ENCODE measurements at places on chromosomes 3 and 15.

GRCh38 chr3:140816372-140817195 is 125.1 kb upstream of the SLC25A36 start:
- no peak overlapping the region for H3K27ac ChIP-seq
- no peak overlapping the region for H3K4me3 ChIP-seq
- peaks cover 6% of the 10 kb centered on the region for H3K4me1 ChIP-seq
- H3K27me3 ChIP-seq: no peaks in the 10 kb centered on the region
- no peaks in the 10 kb centered on the region for H3K36me3 ChIP-seq

GRCh38 chr3:159028706-159029105 is 226.9 kb downstream of the MFSD1 start:
- peaks cover 24% of the 10 kb centered on the region for H3K4me1 ChIP-seq
- H3K27ac ChIP-seq: peak overlapping the region; percentile 27
- no peaks in the 10 kb centered on the region for H3K27me3 ChIP-seq
- H3K4me3 ChIP-seq: no peak overlapping the region
- no peaks in the 10 kb centered on the region for H3K36me3 ChIP-seq

DNA sequence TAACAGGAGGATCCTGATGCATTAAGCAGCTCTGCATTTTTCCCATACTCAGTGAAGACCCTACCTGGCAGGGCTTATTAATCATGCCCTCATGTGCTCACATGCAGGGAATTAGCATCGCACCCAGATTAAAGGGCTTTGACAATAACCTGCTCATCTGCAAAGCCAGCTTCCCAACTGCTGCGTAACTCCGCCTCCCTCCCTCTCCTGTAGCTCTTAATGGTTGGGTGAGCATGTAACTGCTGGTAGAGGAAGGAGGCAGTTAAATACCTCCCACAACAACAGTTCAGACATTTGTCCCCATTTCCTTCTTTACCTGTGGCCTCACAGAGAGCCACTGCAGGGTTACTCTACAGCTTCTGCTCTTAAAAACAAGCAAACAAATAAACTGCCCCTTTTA is 203.6 kb upstream of the WNT5A start:
- no peak for DNase-seq
- peaks cover 41% of the 10 kb centered on the region for H3K4me1 ChIP-seq
- H3K4me3 ChIP-seq: no peak overlapping the region
- H3K27ac ChIP-seq: no peak overlapping the region
- no peaks in the 10 kb centered on the region for H3K27me3 ChIP-seq

DNA sequence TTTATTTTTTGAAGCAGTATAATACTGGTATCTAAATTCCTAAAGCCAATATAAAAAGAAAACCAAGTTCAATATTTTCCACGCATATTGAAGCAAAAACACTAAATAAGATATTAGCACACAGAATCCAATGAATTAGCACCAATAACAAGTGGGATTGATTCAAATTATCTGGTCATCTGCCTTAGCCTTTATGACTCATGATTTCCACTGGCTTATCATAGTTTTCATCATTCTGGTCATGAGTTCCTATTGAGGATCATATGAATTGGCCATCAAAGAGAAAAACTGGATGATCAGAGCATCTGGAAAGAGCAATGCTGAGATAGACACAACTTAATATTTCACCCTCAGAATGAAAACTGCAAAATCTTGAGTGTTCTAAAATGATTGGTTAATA is 809.9 kb downstream of the MCTP2 start:
- H3K27ac ChIP-seq: no peak overlapping the region
- H3K4me1 ChIP-seq: no peaks in the 10 kb centered on the region

- H3K4me1 ChIP-seq: no peaks in the 10 kb centered on the region
- no peak overlapping the region for H3K27ac ChIP-seq
- no peaks in the 10 kb centered on the region for H3K27me3 ChIP-seq
- H3K4me3 ChIP-seq: no peak overlapping the region
Observed at GRCh38 chr15:93129702-93130488, 40.9 kb upstream of the RGMA start.

- no peak overlapping the region for H3K27ac ChIP-seq
- H3K4me3 ChIP-seq: no peak overlapping the region
- no peaks in the 10 kb centered on the region for H3K27me3 ChIP-seq
- peaks cover 16% of the 10 kb centered on the region for H3K4me1 ChIP-seq
- no peaks in the 10 kb centered on the region for H3K36me3 ChIP-seq
Observed at GRCh38 chr3:121914081-121914998, 20.1 kb downstream of the SLC15A2 start.

GRCh38 chr15:33730815-33731214 is 237.5 kb upstream of the CHRM5 start:
- DNase-seq: peak; percentile 32
- H3K27me3 ChIP-seq: no peaks in the 10 kb centered on the region
- no peak overlapping the region for H3K4me3 ChIP-seq
- H3K4me1 ChIP-seq: 0 out of 2 replicates have a peak, but pooled peaks cover 2% of the 10 kb centered on the region

- H3K4me3 ChIP-seq: no peak overlapping the region
- no peaks in the 10 kb centered on the region for H3K4me1 ChIP-seq
- H3K27ac ChIP-seq: no peak overlapping the region
- H3K27me3 ChIP-seq: no peaks in the 10 kb centered on the region
Observed at GRCh38 chr3:58524326-58524888, 12.6 kb downstream of the ACOX2 start.

DNA sequence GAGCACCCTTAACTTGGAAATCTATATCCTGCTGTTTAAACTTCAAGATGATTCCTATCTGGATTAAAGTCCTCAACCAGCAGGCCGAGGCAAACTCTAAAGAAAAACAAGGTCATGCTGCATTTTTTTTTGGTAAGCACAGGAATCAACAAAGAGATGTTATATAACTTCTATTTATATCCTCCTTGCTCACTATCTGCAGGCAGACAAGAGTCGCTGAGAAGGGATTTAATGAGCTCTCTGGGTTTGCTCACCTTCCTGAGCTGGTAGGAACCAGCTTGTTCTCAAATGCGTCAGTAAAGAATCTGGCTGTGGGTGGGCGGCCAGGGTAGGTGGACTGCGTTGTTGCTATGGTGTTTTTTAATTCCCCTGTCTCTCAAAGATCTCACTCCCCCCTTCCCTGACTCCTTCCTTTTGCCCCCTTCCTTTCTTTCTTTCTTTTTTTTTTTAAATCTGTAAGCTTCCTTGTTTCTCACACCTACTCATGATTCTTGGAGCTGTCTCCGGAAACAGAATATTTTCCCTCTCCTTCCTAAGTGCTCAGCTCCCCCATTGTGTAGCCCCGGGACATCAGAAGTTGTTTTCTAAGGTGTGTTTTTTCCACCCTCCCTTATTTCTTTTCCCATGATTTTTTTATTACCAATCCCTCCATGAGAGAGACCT is 228.8 kb upstream of the BHLHE40 start:
- H3K4me3 ChIP-seq: no peak overlapping the region
- no peak for DNase-seq
- no peaks in the 10 kb centered on the region for H3K4me1 ChIP-seq
- H3K27me3 ChIP-seq: no peaks in the 10 kb centered on the region

DNA sequence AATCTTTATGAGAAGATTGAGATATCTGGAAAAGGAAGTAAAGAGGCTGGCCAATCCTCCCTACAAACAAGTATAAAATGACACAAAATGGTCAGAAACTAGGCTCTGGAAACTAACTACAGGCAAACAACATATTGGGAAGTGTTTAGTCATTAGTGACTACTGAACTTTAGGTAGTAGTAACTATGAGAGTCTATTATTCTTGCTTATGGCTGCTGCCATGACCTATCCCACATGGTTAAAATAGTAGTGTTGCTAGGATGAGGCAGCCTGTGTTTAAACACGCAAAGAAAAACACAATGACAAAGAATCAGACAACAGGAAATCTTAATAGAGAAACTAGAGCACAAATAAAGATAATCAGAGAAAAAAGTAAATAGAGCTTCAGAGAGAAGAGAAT is 67.9 kb downstream of the RFX7 start:
- no peak overlapping the region for H3K27ac ChIP-seq
- no peak for DNase-seq
- H3K36me3 ChIP-seq: no peaks in the 10 kb centered on the region
- no peak overlapping the region for H3K4me3 ChIP-seq
- 0 out of 2 replicates have a peak, but pooled peaks cover 2% of the 10 kb centered on the region for H3K4me1 ChIP-seq

DNA sequence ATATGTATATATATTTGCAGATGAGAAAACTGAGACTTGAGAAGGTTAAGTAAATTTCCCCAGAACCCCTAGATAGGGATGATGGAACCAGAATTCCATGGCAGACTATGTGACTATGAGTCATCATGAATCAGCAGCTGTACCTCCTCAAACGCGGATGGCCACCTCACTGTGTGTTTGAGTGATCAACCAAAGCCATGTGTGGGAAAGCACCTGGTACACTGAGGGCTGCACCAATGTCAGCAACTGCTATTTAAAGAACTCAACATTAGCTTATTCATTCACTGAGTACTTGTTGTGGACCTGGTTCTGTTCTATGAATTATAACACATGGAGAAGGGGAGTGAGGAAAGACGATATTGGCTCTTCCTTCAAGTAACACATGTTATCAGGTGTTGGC is 377.0 kb downstream of the GAP43 start:
- peak; percentile 12 for DNase-seq
- no peak overlapping the region for H3K4me3 ChIP-seq

- H3K4me3 ChIP-seq: no peak overlapping the region
- H3K27ac ChIP-seq: no peak overlapping the region
- no peaks in the 10 kb centered on the region for H3K36me3 ChIP-seq
Observed at GRCh38 chr3:138112362-138112761, 3.0 kb downstream of the DZIP1L start.

- H3K4me3 ChIP-seq: no peak overlapping the region
- no peak overlapping the region for H3K27ac ChIP-seq
- no peaks in the 10 kb centered on the region for H3K36me3 ChIP-seq
- no peak for DNase-seq
- no peaks in the 10 kb centered on the region for H3K4me1 ChIP-seq
- no peaks in the 10 kb centered on the region for H3K27me3 ChIP-seq
Observed at GRCh38 chr3:152910211-152910610, 75.3 kb downstream of the P2RY1 start.

DNA sequence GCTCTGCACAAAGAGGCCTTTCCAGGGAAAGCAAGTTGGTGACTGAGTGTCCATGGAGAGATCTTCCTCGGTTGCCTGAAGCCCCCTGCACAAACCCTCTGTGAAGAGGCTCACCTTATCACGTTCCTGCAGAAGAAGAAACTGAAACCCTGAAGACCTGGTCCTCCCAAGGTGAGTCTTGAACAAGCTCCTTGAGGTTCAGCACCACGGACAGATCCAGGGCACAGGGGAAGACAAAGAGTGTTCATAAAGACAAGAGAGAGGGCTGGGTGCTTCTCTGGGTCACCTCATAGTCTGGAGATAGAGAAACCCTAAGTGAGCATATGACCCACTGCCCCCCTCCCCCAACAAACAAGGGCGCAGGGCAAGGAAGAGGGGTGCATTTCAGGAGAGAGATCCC is 21.7 kb upstream of the TBC1D21 start:
- peak; percentile 78 for DNase-seq
- H3K4me1 ChIP-seq: no peaks in the 10 kb centered on the region
- H3K27me3 ChIP-seq: peaks cover 24% of the 10 kb centered on the region
- H3K4me3 ChIP-seq: no peak overlapping the region

DNA sequence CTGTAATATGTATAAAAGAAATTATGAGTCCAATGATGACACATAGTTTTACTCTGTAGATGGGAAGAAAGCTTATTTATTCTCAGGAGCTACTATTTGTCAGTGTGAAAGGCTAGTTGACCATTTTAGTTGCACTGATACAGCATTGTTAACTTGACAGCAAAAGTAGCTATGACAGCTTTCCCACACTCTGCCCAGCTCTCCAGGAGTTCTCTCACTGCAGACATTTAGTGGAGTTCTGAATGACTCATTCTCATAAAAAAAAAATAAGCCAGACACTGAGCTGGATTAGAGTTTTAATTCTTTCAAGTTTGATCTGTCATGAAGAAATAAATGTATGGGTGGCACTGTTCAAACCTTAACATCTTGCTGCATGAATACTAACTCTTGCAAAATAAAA is 77.2 kb upstream of the CFAP20DC start:
- no peaks in the 10 kb centered on the region for H3K27me3 ChIP-seq
- H3K4me1 ChIP-seq: no peaks in the 10 kb centered on the region
- no peak overlapping the region for H3K27ac ChIP-seq

DNA sequence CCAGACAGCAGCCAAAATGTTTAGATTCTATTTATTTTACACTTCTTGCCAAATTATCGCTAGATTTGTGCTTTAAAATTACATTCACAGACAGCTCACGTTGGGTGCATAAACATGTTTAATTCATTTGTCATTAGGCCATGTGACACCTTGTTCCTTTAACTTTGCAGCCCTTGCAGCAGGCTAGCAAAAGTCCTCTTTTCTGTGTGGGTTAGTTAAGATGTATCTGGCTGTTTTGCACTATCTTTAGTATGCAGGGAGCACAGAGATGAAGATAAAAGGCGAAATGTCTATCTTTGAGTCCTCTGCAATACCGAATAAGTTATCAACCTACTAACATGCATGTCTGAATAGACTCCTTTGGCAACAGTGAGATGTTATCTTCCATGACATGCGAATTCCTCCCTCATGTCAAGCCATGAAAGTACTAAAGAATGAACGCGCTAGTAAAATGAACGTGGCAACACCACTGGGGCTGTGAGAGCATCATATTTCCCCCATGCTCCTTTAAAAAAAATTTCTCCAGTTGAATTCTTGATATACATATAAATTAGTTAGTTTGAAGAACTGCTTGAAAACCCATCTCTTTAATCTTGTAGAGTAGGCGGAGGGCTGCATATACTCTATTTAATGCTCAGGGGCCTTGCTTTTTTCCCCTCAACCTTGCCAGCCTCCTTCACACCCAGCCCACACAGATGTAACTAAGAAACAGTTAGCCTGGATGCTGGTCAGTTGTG is 620.4 kb upstream of the NR2F2 start:
- H3K4me1 ChIP-seq: peaks cover 4% of the 10 kb centered on the region
- H3K36me3 ChIP-seq: no peaks in the 10 kb centered on the region
- H3K27me3 ChIP-seq: no peaks in the 10 kb centered on the region
- no peak overlapping the region for H3K4me3 ChIP-seq
- DNase-seq: no peak

DNA sequence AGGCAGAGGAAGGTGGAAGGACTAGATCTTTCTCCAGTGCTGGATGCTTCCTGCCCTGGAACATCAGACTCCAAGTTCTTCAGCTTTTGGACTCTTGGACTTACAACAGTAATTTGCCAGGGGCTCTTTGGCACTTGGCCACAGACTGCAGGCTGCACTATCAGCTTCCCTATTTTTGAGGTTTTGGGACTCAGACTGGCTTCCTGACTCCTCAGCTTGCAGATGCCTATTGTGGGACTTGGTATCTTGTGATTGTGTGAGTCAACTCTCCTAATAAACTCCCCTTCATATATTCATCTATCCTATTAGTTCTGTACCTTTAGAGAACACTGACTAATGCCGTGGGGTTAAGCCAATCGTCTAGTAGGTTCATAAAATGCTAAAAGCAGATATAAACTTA is 8.8 kb upstream of the B3GNT5 start:
- no peak overlapping the region for H3K27ac ChIP-seq
- no peaks in the 10 kb centered on the region for H3K36me3 ChIP-seq
- H3K4me3 ChIP-seq: no peak overlapping the region
- no peak for DNase-seq
- no peaks in the 10 kb centered on the region for H3K4me1 ChIP-seq
- no peaks in the 10 kb centered on the region for H3K27me3 ChIP-seq

- no peak overlapping the region for H3K27ac ChIP-seq
- H3K36me3 ChIP-seq: no peaks in the 10 kb centered on the region
- no peak overlapping the region for H3K4me3 ChIP-seq
- no peak for DNase-seq
Observed at GRCh38 chr15:57946491-57947048, 118.9 kb downstream of the ALDH1A2 start.
